ENCODE measurements at places on chromosomes 2 and 18. TPM values are rescaled to one million over a fixed set of nuclear protein-coding genes. Genes with fewer than 3 reads are reported as not detected.

Gene SATB2
- total RNA-seq, result 3.9 TPM

DNA sequence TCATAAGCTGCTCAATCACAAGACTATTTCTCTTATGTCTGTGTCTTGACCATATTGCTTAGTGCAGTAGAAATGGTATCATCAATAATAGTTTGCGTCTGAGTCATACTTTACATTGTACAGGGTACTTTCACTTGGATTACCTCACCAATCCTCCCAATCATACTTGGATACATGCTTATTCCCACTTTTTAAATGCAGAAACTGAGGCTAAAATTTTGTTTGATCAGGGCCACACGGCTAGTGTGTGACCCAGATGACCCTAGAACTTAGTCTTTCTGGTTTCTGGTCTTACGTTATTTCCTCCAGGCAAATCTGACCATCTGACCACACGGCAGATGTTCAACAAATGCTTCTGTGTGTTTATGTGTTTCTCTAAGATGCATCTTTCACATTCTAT lies 23.8 kb upstream of the CCL20 start:
- no peaks in the 10 kb centered on the region for H3K36me3 ChIP-seq
- H3K4me3 ChIP-seq, result no peak overlapping the region
- no peaks in the 10 kb centered on the region for H3K27me3 ChIP-seq

Gene ZEB2
- 178 TPM for total RNA-seq

Gene KCNF1
- 0.17 TPM for total RNA-seq

Gene ATP6V1B1
- total RNA-seq, result 2.1 TPM

GRCh38 chr2:229980431-229981184 lies 58.3 kb downstream of the FBXO36 start:
- H3K36me3 ChIP-seq, result no peaks in the 10 kb centered on the region
- H3K4me1 ChIP-seq, result peaks cover 5% of the 10 kb centered on the region
- H3K27me3 ChIP-seq, result no peaks in the 10 kb centered on the region
- H3K27ac ChIP-seq, result peak overlapping the region; percentile 9

GRCh38 chr2:23826040-23826439 lies 100.9 kb downstream of the ATAD2B start:
- H3K27ac ChIP-seq, result no peak overlapping the region
- DNase-seq, result no peak
- no peak overlapping the region for H3K4me3 ChIP-seq
- H3K36me3 ChIP-seq, result peaks cover 31% of the 10 kb centered on the region

Gene ANKRD36C
- total RNA-seq, result 24.3 TPM

GRCh38 chr2:73830871-73831401 lies 2.2 kb downstream of the STAMBP start:
- no peak for DNase-seq
- H3K27me3 ChIP-seq, result no peaks in the 10 kb centered on the region
- H3K27ac ChIP-seq, result no peak overlapping the region

GRCh38 chr2:233084488-233084887 lies 24.3 kb downstream of the INPP5D start:
- H3K27me3 ChIP-seq, result no peaks in the 10 kb centered on the region
- no peak overlapping the region for H3K4me3 ChIP-seq
- peak overlapping the region; percentile 85 for H3K27ac ChIP-seq
- H3K4me1 ChIP-seq, result peaks cover 58% of the 10 kb centered on the region

DNA sequence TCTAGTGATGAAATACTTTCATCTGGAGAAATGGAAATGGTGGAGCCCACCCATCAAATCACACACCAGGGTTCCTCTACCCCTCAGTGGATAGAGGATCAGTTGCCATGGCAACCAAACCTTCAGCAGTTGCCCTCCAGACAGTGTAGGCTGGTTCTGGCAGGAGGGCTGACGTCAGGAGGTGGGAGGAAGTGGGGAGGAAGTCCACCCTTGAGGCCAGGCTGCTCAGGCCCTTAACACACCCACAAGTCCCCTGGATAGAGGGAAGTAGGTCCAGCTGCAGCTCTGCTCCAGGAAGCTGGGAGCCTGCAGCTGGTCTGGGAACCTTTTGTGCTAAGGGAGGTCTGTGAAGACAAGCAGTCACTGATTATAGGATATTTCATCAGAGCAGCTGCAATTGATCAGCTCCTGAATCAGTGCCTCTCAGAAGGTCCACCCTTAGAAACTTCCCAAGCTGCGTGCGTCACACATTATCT lies 186.6 kb downstream of the MTX2 start:
- DNase-seq, result no peak
- no peaks in the 10 kb centered on the region for H3K36me3 ChIP-seq
- no peak overlapping the region for H3K4me3 ChIP-seq
- peaks cover 11% of the 10 kb centered on the region for H3K27me3 ChIP-seq
- H3K4me1 ChIP-seq, result no peaks in the 10 kb centered on the region
- no peak overlapping the region for H3K27ac ChIP-seq

DNA sequence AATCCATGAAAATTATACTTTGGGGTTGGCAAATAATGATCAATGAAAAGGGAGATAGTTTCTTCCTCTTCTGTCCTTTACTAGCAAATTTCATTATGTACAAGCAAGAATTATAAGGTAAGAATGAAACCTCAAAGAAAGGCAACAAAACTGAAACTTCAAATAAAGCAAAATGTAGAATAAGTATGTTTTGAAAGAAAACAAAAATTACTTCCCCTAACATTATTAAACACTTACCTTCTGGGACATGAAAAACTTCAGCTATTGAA lies 29.4 kb downstream of the THADA start:
- H3K36me3 ChIP-seq, result peaks cover 65% of the 10 kb centered on the region
- H3K4me1 ChIP-seq, result no peaks in the 10 kb centered on the region
- H3K27ac ChIP-seq, result no peak overlapping the region

- no peaks in the 10 kb centered on the region for H3K36me3 ChIP-seq
- no peak for DNase-seq
- no peak overlapping the region for H3K27ac ChIP-seq
- no peak overlapping the region for H3K4me3 ChIP-seq
These were observed 58.3 kb downstream of the WDR7 start for GRCh38 chr18:56709463-56709862.

Gene NT5C1B
- not detected for total RNA-seq

- peaks cover 11% of the 10 kb centered on the region for H3K4me1 ChIP-seq
- H3K36me3 ChIP-seq, result no peaks in the 10 kb centered on the region
- no peak overlapping the region for H3K27ac ChIP-seq
- H3K27me3 ChIP-seq, result no peaks in the 10 kb centered on the region
These were observed 73.9 kb downstream of the SDC1 start for GRCh38 chr2:20150806-20151571.

Data from upper lobe of right lung (tissue), 1 donor.